ENCODE measurements at places on chromosomes 2 and 18. TPM values are rescaled to one million over a fixed set of nuclear protein-coding genes. Genes with fewer than 3 reads are reported as not detected.

EVX2 gene
- not detected for total RNA-seq

CDH20 gene
- 0.75 TPM for total RNA-seq

ALPP gene
- total RNA-seq = not detected

MYO7B gene
- total RNA-seq = 0.78 TPM

SERPINB3 gene
- total RNA-seq = not detected

STK25 gene
- 166 TPM for total RNA-seq

DNA sequence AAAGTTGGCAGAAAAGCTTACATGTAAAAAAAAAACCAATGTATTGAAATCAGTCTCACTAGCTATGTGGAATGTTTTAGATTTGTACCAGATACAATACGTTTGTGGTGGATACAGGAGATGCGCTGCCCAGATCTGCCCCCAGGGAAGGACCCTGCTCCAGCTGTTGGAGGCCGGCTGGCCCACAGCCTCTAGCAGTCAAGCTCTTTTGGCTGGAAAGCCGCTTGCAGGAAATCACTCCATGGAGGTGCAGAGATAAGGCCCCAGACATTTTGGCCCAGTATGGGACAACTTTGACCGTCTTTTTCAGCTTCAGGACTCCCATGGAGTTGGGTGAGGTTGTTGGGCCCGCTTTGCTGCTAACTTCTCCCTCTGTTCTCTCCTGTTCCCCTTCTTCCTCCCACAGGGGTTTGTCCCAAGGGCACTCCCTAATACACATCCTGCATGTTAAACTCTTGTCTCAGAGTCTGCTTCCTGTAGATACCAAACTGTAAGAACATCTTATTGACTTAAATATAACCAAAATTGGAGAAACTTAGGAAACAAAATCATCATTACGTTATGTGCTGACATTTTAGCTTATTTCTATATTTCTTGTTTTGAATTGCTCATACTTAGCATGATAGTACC, 1.7 kb upstream of the QPCT start:
- DNase-seq = no peak

DNA sequence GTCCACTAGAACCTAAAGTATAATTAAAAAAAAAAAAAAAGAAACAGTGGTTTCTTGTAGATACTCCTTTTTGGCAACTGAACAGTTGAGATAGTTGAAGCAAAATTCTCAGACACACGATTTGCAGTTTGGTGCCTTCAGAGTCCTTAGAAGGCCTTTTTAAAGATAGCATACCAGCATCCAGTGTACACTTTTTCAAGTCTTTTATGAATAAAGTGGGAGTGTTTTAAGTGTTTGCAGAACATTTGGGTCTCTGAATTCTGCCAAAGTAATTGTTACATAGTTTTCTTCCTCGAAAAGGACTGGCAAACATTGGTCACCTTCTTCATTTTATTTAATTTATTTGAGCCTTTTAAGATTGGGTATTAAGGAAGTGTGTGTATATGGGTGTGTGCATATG, 62.3 kb downstream of the SPTBN1 start:
- DNase-seq = no peak

- no peak for DNase-seq
Observed at GRCh38 chr2:42223855-42224268, 54.7 kb downstream of the EML4 start.

GRCh38 chr18:34207344-34207851, 17.3 kb downstream of the NOL4 start:
- no peak for DNase-seq

GRCh38 chr2:151947813-151948165, 119.6 kb upstream of the ARL5A start:
- DNase-seq = peak; percentile 47

- DNase-seq = no peak
Observed at GRCh38 chr18:33584548-33585430, 6.8 kb downstream of the ASXL3 start.

DNA sequence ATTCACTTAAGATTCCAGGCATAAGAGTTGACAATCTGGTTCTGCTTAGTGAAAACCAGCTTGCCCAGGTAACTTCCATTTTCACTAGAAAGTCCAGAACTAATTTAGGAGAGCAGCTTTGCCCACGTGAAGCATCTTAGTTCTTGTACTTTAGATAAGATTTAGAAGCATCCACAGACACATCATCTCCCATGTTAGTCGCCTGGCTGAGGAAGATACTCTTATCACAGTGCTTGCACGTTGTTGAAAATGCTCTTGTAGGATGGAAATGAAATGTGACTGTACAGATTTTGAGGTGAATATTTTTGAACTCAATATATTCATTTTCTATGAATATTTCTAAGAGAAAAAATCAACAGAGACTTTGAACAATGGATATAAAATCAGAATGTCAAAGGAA, 159.7 kb downstream of the SOCS6 start:
- no peak for DNase-seq

- DNase-seq = no peak
Observed at GRCh38 chr2:146214394-146214929, 1630.4 kb upstream of the ACVR2A start.

DNA sequence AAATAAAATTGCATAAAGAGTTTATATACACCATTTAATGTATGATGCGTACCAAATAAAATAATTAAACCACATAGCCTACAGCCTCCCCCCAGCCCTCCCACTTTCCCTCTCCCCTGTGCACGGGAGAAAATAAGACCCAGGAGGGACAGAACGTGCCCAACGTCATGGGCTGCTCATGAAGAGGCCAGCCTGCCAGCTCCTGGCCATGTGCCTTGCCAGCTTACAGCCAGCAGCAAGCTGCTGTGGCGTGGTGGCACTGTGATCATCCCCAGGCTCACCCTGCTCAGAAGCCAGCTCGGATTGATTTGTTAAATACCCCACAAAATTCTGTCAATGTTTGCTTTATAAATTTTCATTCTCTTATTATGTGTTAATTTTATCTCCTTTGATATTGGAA, 7.6 kb downstream of the GPR148 start:
- DNase-seq = no peak

DNA sequence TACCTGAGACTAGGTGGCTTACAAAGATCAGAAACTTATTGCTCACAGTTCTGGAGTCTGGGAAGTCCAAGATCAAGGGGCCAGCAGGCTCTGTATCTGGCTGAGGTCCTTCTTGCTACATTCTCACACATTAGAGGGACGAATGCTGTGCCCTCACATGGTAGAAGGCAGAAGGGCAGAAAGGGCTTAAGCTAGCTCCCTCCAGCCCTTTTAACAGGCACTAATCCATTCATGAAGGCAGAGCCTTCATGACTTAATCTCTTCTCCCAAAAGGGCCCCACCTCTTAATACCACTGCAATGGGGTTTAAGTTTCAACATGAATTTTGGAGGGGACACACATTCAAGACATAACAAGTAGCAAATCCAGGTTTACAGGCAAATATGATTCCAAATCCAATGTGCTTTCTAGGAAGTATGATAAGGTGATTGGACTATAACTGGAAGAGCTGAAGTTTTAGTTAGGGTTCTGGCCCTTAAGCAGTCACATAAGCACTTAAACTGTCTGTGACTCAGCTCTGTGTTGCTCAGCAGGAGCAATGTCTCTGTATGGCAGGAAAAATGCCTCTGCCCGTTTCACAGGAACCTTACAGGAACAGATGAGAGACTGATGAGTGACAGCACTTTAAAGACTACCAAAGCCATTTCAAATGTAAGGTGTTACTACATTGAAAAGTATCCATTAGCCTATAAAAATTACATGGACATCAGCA, 119.6 kb upstream of the PTPRM start:
- no peak for DNase-seq

DNA sequence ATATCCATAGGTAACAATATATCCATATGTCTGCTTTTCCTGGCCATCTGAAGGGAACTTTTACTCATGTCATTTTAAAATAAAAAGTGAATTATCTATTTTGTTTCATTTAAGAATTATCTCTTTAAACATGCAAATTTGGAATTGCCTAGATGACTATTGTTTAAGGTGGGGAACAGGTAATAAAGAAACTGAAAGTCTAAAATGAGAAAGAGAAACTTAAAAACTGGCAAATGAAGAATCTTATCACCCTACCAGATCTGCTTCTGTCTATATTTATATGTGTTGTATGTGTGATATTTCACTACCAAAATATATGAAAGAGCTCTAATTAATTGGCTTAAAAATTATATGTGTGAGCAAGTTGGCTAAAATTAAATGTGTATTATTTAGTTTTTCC, 243.2 kb upstream of the KCNH7 start:
- DNase-seq = no peak

DNA sequence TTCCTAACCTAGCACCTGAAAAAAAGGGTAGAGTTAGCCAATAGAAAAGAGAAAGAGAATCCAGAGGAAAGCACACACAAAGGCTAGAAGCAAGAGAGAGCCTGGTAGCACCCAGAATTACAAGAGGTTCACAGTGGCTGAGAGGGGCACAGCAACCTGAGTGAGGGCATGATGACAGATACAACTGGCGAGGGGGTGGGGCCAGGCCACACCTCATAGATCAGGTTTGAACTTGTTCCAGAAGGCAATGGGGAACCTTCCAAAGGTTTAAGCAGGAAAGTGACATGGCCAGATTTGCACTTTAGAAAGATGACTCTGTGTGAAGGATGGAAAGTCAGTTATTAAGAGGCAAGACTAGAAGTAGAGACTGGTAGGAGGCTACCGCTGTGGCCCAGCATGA, 148.0 kb downstream of the TTC32 start:
- no peak for DNase-seq

DNA sequence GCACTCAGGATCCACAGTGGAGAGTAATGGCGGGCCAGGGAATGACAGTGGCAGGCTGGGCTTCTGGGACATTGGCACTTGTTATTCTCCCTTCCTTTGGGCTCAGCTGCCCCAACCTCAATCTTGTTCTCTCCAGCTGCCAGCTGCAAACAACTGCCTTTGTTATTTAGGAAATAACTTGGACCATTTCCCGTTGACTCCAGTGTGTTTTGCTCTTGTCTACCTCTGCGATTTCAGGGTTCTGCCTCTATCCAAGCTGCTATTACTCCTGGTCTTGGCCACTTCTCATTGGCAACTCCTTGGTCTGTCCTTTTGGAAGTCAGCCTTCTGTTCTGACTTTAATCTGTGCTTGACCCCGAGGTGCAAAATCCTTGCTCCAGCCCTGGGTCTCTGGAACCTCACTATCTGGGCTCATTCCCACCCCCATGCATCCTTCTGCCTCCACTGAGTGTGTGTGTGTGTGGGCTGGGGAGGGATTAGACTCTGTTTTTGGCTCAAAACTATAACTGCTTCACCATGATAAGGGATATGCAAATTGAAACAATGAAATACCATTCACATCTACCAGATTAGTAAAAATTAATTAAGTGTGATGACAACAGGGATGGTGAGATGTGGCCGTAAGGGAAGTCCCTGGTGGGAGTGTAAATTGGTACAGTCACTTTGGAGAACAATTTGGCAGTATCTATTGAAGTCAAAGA, 134.1 kb upstream of the CXCR4 start:
- DNase-seq = no peak
